ENCODE measurements at places on chromosomes 6 and 20.

DNA sequence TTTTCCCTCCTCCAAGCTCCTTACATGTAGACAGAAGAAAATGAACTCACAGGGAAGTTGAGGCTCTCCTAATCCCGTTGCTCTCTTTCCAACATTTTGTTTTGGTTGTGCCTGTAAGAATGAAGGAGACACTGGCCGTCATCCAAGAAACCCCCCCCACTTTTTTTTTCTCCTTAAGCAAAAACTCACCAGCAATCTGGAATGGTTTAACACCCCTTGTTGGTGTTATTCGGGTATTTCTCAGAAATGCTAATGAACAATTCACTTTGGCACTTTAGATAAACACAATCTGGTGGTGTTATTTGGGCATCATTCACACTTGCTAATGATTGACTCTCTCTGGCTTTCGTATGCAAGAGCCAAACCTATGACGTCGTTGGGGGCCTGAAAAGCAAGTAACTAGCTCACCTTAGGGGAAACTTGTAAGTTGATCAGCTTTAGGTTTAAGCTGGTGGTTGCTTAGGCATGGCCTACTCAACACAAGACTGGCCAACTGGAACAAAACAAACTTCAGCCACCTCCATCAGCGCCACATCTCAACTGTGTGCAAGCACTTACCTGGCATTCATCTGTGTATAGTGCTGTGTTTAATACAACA is 24.3 kb upstream of the OLIG3 start:
- DNase-seq = no peak

DNA sequence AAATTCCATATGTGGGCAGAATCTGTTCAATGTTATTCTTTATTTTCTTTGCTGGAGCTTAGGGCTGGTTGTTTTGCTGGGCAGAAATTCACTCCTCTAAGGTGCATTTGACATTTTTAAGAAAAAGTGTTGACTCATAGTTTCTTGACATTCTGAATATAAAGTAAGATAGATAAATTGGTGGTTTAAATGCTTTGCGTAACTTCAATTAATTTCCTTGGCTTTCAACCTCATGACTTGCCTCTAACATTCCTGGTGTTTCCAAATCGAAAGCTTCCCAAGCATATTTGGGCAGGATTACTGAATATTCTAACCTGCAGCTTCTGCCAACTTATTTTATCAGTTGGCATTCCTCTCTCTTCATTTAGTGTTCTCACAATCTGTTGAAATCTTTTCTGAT is 718.7 kb upstream of the ADGRB3 start:
- DNase-seq = no peak

DNA sequence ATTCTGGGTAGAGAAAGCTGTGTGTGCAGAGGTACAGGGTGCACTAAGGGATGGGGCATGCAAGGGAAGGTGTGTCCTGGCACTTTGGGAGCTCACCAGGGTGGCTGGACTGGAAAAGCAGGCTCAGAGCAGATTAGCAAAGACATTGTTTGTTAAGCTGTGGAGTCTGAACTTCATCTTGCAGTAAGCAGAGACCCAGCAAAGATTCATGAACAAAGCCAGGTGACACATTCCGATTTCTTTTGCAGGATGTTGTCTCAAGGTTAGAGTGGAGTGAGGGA is 28.8 kb downstream of the DUSP22 start:
- DNase-seq = no peak

DNA sequence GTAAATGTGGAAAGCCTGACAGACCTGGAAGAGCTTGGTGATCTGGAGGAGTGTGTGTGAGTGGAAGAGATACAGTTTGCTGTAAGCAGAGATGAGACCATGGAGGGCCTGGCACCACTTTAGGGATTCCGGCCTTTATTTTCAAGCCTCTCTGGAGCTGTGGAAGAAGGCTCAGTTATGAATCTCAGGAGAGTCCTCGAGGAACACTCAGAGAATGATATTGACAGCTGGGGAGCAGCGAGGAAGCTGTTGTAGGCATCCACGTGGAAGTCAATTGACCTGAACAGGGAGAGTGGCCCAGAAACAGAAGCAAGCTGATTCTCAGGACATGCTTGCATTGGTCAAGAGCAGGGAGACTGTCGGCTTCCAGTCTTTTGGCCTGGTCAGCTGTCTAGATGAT is 108.4 kb upstream of the FOXQ1 start:
- DNase-seq = no peak

DNA sequence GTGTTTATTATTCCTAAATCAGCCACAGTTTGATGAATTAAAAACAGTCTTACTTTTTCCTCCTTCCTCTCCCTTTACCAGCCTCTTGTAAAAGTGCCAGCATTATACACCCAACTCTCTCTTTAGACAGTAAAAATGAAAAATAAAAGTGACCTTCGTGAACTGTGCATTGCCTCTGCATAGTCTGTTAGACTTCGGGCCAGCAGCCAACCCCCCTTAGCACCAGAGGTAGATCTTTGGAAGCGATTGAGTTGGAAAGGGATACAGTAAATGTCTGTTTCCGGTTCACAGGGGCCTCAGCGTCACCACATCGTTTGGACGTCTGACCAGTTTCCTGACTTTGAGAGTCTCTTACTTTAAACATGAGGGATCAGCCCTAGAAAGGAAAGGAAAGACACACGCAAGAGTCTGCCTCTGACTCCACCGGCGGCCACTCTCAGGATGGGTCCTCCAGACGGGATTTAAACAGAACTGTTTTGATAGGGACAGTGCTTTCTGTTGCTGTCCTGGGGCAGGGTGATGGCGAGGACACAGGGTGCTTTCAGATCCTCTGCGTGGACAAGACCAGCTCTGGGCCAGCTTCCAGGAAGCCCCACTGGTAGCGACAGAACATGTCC is 206.6 kb upstream of the PREP start:
- no peak for DNase-seq

DNA sequence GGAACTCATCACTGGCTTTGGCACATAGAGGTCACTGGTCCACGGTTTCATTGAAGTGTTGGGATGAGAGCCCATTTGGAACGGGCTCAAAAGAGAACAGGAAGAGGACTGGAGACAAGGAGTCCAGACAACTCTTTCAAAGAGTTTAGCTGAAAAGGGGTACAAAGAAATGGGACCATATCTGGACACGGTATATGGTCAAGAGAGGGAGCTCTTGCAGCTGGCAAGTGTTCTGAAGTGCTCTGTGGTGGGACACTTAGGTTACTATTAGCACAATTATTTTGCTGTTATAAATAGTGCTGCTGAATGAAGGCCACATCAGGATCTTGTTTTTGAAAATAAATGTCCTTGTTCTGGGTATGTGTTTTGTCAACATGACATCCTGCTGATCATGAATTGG is 4.6 kb downstream of the SGK2 start:
- DNase-seq = no peak

GRCh38 chr6:30152016-30152673 is 8.9 kb downstream of the TRIM10 start:
- no peak for DNase-seq

DNA sequence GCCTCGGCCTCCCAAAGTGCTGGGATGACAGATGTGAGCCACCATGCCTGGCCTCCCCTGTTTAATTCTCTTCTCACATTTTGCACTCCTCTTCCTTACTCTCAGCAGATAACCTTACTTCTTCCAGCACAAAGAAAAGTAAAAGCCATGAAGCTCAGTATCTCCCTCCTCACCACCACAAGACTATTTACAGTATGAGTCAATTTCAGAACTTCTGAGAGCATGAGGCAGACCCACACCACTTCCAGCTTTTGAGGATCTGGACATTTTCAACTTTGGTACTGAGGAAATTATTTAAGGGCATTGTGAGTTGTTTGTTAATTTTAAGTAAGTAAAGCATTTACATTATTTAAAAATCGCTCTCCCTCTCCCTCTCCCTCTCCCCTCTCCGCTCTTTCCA is 8.0 kb upstream of the SNX3 start:
- DNase-seq = no peak

DNA sequence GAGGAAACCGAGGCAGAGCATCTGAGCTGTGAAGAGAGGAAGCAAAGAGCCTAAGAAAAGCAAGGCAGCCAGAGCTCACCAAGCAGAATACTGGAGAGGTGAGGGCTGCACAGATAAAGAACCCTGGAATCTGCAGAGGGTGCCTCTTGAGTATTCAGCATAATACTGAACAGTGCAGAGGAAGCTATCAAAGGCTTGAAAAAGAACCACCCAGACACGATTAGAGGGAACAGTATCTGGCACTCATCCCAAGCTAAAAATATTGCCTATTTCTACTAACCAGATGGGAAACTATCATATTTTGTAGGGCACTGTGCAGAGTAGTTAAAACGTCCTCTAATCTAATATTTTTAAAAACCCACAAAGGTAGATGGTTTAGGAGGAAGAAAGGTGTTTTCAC is 41.8 kb upstream of the OPRM1 start:
- no peak for DNase-seq

- DNase-seq = no peak
Measured at GRCh38 chr6:123829302-123829953, 25.8 kb downstream of the NKAIN2 start.

- DNase-seq = no peak
Measured at GRCh38 chr6:82038631-82039030, 208.9 kb downstream of the IBTK start.

DNA sequence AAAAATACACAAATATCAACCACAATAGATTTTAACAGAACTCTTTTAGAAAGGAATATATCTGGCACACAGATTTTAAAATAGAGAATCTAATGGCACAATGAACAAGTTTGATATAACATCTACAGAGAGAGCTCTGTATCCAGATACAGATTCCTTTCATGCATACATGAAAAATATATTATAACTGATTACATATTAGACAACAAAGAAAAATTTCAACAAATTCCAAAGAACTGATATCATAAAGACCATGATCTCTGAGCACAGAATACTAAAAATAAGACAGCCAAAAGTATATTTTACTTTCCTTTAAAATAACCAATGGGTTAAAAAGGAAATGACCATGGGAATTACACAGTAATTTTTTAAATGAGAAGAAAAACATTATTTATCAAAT is 74.1 kb upstream of the MAP7 start:
- no peak for DNase-seq

- DNase-seq = no peak
Measured at GRCh38 chr20:6769903-6770785, 2.7 kb downstream of the BMP2 start.

- no peak for DNase-seq
Measured at GRCh38 chr6:37187321-37188022, 17.5 kb downstream of the PIM1 start.

- no peak for DNase-seq
Measured at GRCh38 chr6:107334026-107334425, 125.3 kb downstream of the PDSS2 start.

DNA sequence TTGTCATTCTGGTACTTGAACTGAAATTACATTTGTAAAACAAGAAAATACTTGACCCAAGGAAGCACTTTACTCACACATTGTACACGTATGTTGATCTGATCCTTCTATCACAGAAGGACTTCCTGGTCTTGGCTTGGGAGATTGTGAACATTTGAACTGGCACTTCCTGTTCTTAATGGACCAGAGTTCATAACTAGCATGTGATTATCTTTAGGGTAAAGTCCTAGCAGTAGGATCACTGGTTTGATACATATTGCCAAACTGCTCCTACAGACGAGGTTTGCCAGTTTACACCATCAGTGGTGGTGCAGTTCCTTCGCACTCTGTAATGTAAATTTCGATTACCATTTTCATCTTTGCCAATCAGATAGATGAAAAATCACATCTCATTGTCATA is 12.7 kb downstream of the HECA start:
- no peak for DNase-seq

GRCh38 chr20:61184194-61184593 is 67.9 kb upstream of the CDH4 start:
- DNase-seq = no peak

DNA sequence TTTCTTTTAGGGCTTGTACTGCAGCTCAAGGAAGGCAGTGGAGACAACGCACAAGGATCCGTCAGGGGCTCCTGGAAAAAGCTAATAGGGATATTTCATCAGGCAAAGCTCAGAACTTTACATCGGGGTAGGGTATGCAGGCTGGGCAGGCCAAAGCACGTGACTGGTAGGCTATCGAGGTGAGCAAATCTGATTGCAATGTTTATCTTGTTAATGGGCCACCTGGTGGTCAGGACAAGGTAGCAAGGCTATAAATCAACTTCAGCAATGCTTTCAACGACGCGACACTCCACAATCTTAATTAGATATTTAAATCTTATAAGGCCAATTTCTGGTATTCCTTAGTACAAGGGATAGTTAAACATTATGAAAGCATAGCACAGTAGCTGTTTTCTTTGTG is 1302.8 kb upstream of the EYS start:
- DNase-seq = no peak

DNA sequence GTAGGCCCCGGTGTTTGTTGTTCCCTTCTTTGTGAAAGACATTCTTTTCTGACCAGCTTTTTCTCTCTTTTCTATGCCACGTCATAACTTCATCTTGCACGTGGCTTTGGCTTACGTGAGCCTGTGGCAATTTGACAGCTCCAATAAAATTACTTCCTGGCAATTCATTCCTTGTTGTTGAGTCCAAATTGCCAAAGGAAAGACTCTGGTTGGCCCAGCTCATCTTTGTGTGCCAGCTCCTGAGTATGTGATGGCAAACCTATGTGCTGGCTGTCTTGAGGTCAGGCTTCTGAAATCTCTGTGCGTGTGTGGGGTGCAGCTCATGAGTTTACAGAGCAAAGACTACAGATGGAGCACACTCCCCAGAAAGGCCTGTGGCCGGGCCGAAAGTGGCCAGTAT is 272.5 kb upstream of the SGK1 start:
- DNase-seq = no peak

DNA sequence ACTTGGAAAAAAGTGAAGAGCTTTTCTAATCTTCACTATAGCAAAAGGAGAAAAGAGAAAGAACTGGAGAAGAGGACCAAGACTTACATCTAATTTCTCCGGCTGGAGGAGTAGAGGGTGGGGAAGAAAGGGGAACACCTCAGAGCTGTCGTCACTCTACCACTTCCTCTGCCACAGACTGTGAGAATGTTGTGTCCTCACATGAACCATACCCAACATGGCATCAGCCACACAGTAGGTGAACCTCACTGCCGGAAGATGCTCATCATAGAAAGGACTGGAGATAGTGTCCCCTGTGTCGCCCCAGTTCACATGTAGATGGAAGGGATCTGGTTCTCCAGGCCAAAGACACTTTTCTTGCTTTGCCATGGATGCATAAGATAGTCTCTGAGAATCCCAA is 604.4 kb upstream of the NOX3 start:
- peak; percentile 35 for DNase-seq

DNA sequence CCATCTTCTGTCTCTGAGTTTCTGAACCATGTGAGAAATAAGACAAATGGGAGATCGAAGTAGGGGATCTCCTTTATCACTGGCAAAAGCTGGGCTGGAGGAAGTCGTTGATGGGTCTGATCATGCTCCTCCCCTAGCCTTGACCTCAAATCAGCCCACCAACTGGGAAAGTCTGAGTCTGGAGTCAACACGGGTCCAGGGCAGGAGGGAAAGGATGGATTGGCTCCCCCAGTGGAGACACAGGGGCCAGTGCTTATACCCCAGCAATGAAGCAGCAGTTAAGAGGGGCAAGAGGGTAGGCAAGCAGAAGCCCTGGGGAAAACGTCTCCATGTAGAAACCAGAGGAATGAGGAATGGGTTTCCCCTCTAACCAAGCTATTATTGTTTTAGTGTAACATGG is 152.6 kb downstream of the TBC1D7 start:
- no peak for DNase-seq

Measured in CD4-positive, alpha-beta T cell treated with Interleukin-17A for 1 hour (primary cell).